ENCODE measurements at places on chromosomes 3 and 15. TPM values are rescaled to one million over a fixed set of nuclear protein-coding genes. Genes with fewer than 3 reads are reported as not detected.

GRCh38 chr3:165919284-165919683 is 82.1 kb upstream of the BCHE start:
- no peak for DNase-seq

DNA sequence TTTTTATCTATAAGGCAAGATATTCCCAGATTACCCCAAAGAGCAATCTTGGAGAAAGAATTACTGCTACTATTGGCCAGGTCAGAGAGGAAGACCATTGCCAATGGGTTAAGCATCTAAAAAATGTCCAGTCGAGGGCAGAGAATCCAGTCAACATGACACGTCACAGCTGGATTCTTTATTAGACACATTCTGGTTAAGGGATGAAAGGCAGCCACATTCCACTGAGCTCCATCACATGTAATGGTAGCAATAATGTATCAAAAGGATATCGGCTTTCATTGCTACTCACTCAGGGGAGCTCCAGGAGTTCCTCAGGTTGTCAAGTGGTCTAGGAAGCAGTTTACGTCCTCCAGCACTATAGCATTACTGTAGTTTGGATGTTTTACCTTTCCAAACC is 421.1 kb downstream of the PLOD2 start:
- no peak for DNase-seq

- DNase-seq, result no peak
These were observed 398 bp upstream of the RAB7A start for GRCh38 chr3:128725547-128726022.

GRCh38 chr15:99097441-99098410 is 7.2 kb upstream of the SYNM start:
- no peak for DNase-seq

DNA sequence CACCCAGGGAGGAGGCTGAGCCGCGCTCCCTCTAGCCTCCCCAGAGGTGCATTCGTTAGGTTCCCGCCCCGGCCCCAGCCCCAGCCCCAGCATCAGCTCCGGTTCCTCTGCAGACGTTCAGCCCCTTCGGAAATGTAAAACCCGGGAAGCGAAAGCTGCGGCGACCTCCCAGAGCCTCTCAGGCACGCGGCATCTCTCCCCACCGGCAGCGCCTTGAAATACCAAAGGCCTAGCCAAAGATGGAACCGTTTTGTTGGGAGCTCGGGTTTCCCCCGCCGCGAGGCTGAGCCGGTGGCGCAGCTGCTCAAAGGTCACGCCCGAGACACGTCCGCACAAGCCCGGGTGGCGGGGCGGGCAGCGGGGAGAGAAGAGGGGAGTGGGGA is 77.8 kb upstream of the HES1 start:
- DNase-seq, result no peak

DNA sequence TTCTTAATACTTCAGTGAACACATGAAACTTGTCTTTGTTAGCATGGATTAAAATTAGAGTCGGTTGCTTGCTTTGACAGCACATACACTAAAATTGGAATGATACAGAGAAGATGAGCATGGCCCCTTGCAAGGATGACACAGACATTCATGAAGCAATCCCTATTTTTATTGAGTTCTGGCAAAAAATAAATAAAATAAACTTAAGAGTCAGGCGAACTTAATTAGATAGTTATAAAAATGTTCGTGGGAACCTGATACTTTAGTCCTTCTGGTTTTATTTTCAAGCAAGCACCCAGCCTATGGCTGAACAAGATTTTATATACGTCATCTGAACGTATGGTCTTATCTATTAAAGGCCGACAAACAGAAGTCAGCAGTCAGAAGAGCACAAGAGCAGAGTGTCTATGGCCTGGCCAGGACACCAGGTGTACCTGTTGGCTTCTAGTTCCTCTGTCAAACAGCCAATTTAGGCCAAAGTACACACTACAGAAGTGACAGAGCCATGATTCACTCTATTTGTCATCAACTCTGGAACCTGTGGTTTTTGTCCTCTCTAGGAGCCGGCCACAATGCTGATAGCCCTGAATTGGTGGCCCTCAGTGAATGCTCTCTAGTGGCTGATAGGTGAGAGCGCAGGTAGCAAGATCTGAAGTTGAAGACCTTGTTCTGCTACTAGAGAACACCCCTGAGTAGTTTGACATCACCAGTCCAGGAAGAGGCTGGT is 64.3 kb downstream of the LEO1 start:
- DNase-seq, result no peak

- DNase-seq, result no peak
These were observed 103.8 kb downstream of the LINGO1 start for GRCh38 chr15:77528968-77529319.

DNA sequence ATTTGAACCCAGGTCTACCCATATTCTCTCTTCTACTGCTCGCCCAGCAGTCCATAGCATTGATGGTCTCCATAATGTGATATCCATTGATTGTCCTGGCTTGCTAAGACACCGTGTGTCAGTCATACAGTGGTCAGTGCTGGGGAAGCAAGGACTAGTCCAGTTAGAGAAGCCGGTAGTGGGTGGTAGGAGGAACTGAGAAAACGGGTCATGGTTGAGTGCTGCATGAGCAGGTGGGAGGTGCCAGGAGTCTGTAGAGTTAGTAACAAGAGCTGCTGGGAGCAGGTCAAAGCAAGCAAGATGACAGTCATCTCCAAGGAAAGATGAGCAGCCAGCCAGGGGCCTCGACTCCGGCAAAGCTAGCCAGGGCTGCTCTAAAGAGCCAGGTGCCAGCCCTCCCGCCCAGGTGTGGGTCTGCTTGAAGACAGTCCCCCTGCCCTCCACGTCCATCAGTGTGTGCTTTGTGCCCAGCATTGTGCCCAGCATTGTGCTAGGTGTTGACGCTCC is 29.5 kb upstream of the USP3 start:
- DNase-seq, result no peak

DNA sequence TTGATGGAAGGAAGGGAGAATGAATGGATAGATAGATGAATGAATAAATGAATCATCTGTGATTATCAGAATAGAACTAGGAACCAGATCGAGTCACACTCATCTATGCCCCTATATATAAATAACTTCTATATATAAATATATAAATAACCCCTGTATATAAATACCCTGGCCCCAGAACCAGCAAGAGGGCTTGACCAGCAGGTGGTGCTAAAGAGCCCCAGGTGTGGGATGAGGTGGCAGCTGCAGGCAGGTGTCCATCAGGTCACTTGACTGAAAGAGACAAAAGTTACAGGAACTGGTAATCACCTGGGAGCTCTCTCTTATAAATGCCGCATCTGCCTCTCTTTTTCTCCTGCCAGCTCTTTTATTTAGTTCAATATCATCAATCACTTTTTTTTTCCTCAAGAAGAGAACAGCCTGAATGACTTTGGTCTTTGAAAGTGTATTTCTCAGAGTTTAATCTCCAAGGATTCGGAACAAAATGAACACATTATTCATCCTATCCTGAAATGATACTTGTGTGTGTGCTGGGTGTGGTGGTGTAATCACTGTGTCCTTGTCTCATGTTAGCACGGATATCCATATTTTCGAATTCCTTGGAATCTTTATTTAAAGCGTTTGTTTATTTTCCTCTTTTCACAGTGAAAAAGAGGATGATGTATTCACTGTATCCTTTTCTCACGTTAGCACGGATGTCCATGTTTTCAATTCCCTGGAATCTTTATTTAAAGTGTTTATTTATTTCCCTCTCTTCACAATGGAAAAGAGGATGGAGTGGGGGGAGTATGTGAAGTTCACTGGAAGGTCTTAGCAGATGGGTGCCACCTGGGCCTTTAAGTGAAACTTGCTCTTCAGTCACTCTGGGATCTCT is 35.4 kb upstream of the ATG7 start:
- peak; percentile 70 for DNase-seq

- no peak for DNase-seq
These were observed 49.1 kb downstream of the DNASE1L3 start for GRCh38 chr3:58161435-58162398.

DNA sequence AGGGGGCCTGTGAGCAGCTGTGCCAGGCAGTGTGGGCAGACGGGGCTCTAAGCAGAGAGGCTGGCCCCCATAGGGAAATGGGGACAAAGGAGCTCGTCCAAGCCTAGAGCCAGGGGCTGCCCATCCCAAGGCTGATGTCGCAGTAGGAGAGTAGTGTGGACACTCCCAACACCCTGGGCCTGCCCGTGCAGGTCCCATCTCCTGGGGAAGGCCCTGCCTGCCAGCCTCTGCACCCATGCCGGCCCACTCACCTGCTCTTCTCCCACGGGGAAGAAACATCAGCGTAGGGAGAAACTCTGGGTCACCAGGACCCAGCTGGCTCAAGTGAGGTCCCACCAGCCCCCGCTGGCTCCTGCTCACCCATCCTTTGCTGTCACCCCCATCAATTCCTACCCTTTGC is 10.7 kb upstream of the DUSP7 start:
- DNase-seq, result no peak

DNA sequence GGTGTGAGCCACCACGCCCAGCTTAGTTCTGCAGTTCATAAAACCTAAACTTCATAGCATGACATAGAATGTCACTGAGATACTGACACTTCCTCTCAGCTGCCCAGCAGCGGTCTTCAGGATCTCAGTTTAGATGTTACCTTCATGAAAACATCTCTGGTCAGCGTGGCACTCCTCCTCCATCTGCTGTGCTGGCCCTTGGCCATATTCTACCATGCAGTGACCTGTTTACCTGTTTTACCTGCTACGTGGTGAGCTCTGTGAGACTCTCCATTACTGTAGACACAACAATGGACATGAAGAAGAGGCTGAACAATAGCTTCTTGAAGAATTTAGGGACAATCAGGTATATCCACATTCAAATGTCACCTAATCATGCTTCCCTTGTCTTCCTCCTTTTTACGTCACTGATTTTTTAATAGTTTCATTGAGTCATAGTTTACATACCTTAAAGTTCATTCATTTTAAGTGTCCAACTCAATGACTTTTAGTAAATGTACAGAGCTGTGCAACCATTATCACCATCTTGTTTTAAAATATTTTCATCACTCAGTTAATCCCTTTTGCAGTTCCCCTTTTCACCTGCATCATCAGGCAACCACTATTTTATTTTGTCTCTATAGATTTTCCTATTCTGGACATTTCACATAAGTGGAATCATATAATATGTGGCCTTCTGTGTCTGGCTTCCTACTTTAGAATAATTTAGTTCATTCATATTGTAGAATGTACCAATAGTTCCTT is 32.2 kb upstream of the PTPN23 start:
- no peak for DNase-seq

DNA sequence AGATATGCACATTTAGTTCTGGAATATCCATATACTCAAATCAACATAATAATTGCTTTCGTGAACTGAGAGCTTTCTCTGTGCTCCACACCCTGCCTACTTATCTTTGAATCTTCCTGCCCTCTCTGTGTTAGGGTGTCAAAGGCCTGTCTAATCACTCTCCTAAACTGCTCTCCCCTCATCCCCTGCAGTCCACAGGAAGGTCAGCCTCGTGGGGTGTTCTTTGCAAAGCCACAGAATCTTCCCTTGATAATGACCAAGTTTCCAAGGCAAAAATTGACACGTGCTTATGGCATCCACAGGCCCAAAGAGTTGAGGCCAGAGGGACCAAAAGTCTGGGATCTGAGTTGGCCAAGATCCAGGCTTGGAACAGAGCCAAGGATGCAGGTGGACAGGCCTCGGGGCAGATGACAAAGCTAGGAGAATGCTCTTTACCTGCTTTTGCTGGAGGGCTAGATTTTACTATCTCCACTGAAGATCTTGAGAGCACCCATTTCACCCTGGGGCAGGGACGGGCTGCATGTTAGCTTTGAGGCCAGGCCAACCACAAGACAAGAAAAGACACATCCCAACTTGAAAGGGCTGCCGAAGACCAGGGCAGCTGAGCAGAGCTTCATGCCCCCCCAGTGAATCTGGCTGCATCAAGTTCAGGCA is 20.4 kb downstream of the BHLHE40 start:
- no peak for DNase-seq

- no peak for DNase-seq
These were observed 292.3 kb downstream of the TIGIT start for GRCh38 chr3:114586119-114586518.

DNA sequence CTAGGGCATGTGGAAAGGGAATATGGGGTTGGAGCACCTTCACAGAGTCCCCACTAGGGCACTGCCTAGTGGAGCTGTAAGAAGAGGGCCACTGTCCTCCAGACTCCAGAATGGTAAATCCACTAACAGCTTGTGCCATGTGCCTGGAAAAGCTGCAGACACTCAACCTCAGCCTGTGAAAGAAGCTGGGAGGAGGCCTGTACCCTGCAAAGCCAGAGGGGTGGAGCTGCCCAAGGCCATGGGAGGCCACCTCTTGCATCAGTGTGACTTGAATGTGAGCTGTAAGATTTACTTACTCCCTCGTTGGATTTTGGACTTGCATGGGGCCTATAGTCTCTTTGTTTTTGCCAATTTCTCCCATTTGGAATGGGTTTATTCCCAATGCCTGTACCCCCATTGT is 705.2 kb upstream of the ROBO1 start:
- DNase-seq, result no peak

DNA sequence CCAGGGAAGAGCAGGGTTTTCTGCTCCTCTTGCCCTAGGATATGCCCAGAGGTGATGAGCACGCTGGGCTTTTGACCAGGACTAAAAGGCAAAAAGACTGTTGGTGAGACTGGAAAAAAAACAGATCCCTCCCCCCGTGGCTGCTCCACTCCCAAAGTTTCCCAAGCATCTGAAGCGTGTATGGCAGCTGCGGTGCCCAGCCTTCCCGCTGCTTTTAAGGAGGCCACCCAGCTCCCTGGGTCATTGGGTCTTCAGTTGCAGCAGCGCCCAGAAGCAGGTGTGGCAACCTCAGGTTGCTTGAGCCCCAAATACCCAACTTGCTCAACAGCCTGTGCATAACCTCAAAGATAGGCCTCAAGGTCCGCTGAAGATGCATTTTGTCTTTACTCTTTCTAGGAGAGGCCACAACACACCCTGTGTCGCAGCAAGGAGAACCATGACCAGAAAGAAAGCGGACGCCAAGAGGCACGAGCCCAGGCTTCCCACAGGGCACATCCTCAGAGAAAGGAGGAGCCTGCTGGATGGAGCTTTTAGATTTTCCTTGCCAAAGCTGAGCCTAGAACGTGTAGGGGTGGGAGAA is 2.0 kb downstream of the SRGAP3 start:
- no peak for DNase-seq

Gene ZNF501
- 7.5 TPM for total RNA-seq

Gene IGF2BP2
- not detected for total RNA-seq

Gene SNAP23
- 72.0 TPM for total RNA-seq

Gene SLC2A2
- total RNA-seq, result not detected

Gene PRTG
- not detected for total RNA-seq

Gene SENP8
- total RNA-seq, result 1.1 TPM

Gene MEIS2
- total RNA-seq, result not detected

Gene COMMD4
- 36.4 TPM for total RNA-seq

Gene SNX22
- total RNA-seq, result 0.33 TPM

Gene TM6SF1
- total RNA-seq, result 0.38 TPM

Measured in CD4-positive, alpha-beta memory T cell (primary cell).